ENCODE measurements at places on chromosomes 6 and 20. TPM values are rescaled to one million over a fixed set of nuclear protein-coding genes. Genes with fewer than 3 reads are reported as not detected.
A peak's percentile ranks its signal among the peaks of the same experiment; 100 is the strongest.

GRCh38 chr20:23446505-23446904 lies 6.2 kb downstream of the CST11 start:
- peak; percentile 18 for DNase-seq

DNA sequence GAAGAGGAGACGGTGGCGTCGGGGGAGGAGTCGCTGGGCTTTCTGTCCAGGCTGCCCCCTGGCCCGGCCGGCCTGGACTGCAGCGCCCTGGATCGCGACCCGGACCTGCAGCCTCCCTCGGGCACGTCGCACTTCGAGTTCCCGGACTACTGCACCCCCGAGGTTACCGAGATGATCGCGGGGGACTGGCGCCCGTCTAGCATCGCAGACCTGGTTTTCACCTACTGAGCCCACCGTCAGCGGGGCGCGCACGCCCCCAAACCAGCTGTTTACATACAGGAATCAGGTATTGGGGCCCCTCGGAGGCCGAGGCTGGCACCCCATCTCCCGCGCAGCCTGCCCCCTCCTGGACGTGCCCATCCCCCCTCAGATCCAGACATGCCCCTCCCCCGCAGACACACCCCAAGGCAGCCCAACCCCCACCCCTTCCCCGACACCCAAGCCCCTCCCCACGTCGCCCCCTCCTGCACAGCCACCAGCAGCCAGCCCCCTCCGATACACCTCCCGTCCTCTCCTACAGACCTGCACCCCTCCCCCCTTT lies 1.4 kb downstream of the SOX12 start:
- no peak for DNase-seq

C20orf144 gene
- total RNA-seq: not detected

DNA sequence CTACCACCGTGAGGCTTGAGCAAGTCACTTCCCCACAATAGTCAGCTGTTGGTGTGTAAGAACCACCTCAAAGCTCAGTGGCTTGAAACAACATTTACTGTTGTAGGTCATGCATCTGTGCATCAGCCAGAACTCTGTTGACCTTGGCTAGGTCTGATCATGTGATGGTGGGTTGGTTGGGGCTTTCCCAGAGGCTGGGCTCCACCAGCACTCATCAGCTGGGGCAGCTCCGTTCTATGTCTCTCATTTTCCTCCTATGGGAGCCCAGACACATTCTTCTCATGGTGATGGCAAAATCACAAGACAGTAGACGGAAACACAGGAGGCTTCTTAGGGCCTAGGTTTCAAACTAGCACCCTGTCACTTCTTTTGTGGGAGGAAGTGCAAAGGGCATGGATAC lies 42.8 kb upstream of the PSMF1 start:
- no peak for DNase-seq

CCM2L gene
- total RNA-seq: 12.3 TPM

DNA sequence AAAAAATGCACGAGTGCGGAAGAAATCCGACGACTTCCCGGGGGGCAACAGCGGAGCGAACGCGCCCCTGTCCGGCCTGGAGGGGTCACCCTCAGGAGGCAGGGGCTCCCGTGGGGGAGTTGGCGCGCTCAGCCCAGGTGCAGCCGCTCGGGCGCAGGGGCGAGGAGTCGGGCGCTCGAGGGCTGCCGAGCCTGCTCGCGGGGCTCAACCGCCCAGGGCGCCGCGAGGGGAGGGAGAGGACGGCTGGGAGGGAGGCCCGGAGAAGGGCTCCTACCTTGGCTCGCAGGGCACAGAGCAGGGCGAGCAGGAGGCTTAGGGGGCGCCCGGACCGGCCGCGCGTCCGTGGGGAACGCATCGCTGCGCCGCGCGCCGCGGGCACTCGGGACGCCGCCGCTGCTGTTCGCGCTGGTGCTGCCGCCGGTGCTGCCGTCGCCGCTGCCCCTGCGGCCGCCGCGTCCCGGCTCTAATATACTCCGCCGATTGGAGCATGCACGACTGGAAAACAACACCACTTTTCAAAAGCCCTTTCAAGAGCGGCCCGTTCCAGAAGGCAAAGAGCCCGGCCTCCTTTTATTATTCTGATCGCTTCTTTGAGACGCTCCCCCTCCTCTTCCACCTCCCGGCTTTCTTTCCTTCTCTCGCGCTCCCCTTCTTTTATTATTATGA lies 490 bp downstream of the JAG1 start:
- DNase-seq: no peak

GRCh38 chr6:166335378-166336302 lies 6.7 kb downstream of the SFT2D1 start:
- no peak for DNase-seq

GRCh38 chr6:24529985-24530384 lies 35.2 kb downstream of the ALDH5A1 start:
- DNase-seq: no peak

- DNase-seq: no peak
Measured at GRCh38 chr20:37990571-37991151, 42.6 kb downstream of the TTI1 start.

OPRL1 gene
- 4.5 TPM for total RNA-seq

CYP21A2 gene
- not detected for total RNA-seq

GABRR1 gene
- total RNA-seq: not detected

DNA sequence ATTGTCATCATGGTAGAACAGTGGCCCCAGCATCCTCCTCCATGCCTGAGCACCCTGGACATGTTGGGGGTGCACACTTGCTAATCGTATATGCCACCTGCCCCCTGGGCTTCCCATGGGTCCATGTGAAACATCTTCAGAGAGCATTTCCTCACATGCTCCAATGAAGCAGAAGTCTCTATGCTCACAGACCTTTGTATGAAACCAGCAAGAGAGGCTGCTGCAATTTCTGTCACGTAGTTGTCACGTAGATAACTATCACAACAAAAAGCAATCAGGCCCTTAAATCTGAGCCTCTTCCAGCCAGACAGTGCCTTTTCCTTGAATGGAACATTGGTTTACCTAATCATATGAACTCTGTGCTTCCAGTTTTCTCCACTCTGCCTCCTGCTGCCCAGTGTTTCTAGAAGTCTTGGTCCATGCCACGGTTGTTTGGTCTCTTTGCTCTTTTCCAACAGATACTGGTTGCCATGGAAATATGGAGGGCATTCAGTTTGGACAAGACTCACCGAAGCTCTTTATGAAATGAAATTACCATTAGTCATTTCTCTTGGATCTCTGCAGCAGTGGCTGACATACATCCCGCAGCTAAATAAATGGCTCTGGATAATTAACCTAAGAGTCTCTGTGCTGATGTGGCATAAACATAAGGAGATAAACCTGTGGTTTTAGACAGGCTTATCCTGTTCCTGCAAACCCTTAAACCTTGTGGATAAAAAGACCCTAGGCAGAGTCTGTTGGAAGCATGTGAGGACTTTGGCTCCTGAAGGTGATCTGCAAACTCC lies 172.8 kb upstream of the SYNDIG1 start:
- no peak for DNase-seq

GABBR1 gene
- 12.0 TPM for total RNA-seq

- peak; percentile 65 for DNase-seq
Measured at GRCh38 chr6:70706491-70707123, 38.9 kb downstream of the SMAP1 start.

ID1 gene
- 74.3 TPM for total RNA-seq

CDSN gene
- total RNA-seq: not detected

DNA sequence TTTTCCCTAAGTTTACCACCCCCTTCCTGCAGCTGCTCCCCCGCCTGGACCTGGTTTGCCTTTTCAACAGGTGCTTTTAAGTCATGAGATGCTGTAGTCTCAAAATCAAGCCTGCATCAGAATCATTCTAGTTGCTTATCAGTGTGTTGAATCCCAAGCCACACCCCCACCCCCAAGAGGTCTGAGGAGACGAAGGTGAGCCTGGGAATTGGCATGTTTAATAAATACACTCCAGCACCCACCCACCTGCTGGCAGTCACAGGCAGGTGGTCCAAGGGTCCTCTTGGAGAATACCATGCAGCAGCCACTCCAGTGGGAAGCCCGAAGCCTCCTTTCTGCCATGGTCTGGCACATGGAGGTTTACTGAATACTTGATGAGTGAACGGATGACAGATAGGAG lies 1.1 kb upstream of the ADIG start:
- no peak for DNase-seq

FRS3 gene
- 3.4 TPM for total RNA-seq

DNA sequence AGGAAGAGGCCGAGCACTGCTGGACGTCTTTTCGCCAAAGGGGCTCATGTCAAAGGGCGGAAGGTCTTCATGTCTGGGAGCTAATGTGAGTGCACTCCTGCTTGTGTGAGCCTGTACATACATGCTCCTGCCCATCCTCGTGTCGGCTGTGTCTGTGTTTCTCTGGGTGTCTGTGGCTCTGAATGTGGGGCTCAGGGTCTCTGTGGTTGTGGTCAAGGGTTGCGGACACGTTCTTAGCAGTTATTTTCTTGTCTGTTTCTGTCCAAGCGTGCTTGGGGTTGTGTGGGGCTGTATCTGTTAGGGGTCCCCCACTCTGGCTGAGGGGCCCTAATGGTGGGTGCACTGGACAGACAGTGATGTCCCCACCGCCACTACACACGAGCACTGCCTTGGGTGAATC lies 2.9 kb downstream of the AVP start:
- DNase-seq: no peak

- no peak for DNase-seq
Measured at GRCh38 chr20:57308451-57309271, 20.9 kb upstream of the SPO11 start.

DNA sequence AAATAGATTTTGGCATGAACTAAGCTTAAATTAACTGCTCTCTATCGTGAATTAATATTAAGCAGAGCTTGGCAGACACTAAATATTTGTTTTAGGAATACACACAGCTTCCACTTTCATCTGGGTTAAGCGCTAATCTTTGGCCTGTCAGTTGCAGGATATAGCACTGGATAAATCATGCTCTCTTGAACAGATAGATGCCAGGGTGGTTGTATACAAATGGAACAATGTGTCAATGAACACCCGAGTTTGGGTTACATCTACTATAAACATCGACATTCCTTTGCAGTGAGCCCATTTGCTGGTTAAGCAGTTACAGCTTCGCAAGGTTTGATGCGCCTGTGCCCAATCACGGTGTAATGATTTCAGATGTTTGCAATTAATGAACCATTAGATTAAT lies 338.2 kb upstream of the ZFP64 start:
- no peak for DNase-seq

GRCh38 chr20:44057698-44058675 lies 129.0 kb downstream of the JPH2 start:
- DNase-seq: no peak

DNA sequence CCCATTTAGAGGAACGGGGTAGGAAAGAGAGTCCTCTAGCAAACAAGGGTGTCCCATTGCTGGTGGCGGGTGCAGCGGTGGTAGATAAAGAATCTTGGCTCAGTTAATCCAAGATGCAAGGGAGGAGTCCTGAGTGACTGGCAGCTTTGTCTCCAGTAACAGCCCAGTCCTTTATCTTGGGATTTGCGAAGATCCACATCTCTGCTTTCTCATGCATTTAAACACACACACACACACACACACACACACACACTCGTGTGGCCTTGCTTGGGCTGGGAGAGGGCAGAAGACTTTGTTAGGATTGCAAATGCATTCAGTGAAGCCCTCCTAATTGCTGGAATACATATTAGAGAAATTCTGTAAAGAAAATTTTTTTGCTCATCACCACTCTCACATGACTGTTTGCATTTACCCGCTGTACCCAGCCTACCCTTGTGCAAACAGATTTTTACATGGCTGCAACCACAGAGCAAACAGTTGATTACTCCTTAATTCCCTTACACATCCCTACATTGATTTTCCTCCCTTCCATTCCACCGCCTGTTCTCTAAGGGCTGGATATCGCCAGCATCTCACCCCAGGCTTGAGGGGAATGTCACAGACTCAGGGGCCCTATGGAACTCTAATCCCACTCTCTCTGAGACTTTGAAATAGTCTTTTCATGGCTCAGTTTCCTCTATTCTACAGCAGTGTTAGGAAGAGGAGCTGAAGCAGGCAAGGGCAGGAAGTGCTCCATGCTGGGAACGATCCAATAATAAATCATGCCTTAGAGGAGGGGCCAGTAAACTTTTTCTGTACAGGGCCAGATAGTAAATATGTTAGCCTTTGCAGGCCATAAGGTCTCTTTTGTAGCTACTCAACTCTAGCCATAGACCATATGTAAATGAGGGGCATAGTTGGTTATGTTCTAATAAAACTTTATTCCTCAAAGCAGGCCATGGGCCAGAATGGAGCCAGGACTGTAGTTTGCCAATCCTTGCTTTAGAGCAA lies 3.5 kb downstream of the C6orf132 start:
- DNase-seq: no peak

RSPO3 gene
- total RNA-seq: 1.8 TPM

GRCh38 chr6:104123227-104123626 lies 736.5 kb downstream of the HACE1 start:
- DNase-seq: no peak

DNA sequence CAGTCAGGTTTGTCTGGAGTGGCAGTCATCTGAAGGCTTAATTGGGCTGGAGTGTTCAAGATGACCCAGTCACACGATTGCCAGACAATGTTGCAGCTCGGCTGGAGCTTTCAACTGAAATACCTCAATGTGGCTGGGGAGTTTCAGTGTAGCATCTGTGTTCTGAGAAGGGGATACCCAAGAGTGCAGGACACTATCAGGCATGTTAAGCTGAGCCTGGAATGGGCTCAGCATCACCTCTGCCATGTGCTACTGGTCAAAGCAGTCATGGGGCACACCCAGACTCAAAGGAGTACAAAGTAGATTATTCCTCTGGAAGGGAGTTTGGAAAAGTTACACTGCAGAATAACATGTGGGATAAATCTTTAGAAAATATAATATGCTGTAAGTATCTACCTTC lies 363.9 kb downstream of the KIF16B start:
- DNase-seq: no peak

GTSF1L gene
- total RNA-seq: not detected

DNA sequence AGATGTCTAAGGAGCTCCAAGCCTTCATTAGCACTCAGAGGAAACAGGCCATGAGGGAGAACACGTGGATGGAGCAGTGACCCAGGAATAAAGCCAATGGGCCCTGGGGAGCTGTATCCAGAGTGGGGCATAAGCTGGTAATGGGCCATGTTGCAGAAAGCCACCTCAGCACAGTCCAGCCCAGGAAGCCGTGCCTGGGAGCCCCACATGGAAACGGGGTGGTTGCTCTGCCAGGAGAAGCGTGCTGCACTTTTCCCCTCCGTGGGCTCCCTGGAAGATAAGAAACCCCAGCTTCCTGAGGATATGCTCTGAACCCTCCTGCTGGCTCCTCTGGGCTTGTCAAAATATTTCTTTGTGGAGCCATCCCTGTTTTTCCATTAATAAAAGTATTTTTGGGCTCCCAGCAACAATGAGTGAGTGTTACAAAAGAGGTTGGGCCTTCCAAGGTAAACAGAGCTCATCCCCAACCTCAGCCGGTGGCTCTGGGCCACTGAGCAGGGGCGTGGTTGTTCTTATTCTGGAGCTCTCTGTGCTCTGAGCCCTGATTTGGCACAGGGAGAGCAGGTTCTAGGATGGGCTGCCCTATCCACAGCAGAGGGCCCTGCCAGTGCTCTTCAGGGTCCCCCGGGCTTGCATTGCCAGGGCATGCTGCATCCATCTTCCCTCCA lies 31.2 kb upstream of the NFATC2 start:
- DNase-seq: no peak

- no peak for DNase-seq
Measured at GRCh38 chr20:10074513-10074912, 39.7 kb downstream of the ANKEF1 start.
